ENCODE measurements at places on chromosomes 1 and 21. TPM values are rescaled to one million over a fixed set of nuclear protein-coding genes. Genes with fewer than 3 reads are reported as not detected.

CRYBG2 gene
- 2.3 TPM for total RNA-seq

ZNF683 gene
- total RNA-seq: 0.41 TPM

DNA sequence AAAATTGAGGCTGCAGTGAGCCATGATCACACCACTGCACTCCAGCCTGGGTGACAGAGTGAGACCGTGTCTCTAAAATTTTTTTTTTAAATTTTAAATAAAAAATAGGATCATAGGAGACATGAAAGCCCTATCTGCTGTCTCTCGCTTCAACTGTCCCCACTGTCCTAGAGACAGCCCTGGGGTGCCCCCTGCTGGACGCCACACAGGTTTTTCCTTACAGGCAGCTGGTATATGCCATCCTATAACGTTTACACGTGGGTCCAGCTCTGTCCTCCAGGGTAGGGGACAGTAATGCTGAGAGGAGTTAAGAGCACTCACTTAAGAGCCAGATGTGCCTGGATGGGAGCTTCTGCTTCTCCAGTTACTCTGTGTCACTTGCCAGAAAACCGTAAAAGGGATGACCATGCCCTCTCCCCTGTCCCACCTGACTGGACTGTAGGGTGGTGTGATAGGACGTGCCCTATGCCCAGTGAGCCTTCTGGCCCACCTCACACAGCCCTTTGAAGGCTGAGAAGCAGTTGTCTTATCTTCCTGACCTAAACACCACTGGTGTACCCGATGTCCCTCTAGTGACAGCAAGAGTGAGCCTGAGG lies 8.5 kb downstream of the FBXO2 start:
- no peak overlapping the region for H3K4me3 ChIP-seq
- H3K27ac ChIP-seq: no peak overlapping the region
- H3K27me3 ChIP-seq: no peaks in the 10 kb centered on the region
- no peaks in the 10 kb centered on the region for H3K4me1 ChIP-seq
- no peaks in the 10 kb centered on the region for H3K36me3 ChIP-seq

DNA sequence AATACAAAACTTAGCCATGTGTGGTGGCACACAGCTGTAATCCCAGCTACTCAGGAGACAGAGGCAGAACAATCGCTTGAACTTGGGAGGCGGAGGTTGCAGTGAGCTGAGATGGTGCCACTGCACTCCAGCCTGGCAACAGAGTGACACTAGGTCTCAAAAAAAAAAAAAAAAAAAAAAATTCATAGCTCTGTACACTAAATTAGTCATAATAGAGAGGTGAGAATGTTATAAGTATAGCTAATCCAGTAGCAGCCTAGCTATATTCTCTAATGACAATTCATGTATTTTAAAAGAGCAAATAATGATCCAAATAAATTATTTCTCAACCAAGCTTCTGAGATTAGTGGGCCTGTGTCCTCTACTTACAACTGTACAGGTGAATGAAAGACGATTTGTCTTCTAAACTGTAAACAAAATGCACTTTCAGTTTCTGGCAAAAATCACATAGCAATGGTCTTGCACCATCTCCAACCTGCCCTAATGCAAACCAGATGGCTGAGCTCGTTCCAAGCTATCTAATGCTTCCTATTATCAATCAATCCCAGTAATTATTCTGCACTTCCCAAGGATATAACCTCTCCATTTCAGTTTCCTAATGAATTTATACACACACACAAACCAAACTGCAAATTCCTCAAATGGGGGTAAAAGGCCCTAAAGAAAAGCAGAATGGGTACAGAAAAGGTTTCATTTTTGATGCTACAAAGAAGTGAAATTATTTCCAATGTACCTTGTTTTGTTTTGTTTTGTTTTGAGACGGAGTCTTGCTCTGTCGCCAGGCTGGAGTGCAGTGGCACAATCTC lies 56.5 kb downstream of the GATAD2B start:
- no peak overlapping the region for H3K4me3 ChIP-seq
- no peaks in the 10 kb centered on the region for H3K36me3 ChIP-seq
- no peaks in the 10 kb centered on the region for H3K27me3 ChIP-seq
- peaks cover 9% of the 10 kb centered on the region for H3K4me1 ChIP-seq

- no peak overlapping the region for H3K4me3 ChIP-seq
- DNase-seq: no peak
- H3K36me3 ChIP-seq: no peaks in the 10 kb centered on the region
- H3K4me1 ChIP-seq: no peaks in the 10 kb centered on the region
Measured at GRCh38 chr1:155218854-155219591, 10.5 kb downstream of the MTX1 start.

GRCh38 chr21:16033193-16033592 lies 303.4 kb downstream of the USP25 start:
- no peaks in the 10 kb centered on the region for H3K27me3 ChIP-seq
- no peaks in the 10 kb centered on the region for H3K36me3 ChIP-seq
- no peak overlapping the region for H3K4me3 ChIP-seq
- no peak for DNase-seq
- no peaks in the 10 kb centered on the region for H3K4me1 ChIP-seq
- H3K27ac ChIP-seq: no peak overlapping the region

DNA sequence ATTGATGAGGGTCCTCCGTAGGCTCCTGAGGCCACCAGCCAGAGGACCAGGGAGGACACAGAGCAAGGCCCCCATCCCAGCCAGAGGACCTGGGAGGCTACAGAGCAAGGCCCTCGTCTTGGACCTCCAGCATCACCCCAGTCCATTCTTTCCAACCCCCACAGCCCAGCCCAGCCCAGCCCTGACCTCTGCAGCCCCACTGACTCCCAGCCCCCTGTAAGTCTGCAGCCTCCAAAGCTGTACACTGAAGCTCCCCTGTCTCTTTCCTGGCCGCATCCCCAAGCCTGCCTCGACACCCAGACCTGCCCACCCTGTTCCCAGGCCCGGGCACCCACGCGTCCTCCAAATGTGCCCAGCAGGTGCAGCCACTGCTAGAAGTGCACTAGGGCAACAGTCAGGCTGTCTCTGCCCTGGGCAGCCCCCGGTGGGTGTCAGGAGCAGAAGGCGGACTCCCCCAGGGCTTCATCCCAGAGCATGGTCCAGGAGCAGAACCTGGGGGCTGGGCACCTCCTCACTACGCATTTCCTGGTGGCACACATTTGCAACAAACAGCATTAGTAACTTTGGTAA lies 2.1 kb downstream of the DVL1 start:
- no peaks in the 10 kb centered on the region for H3K36me3 ChIP-seq
- peaks cover 33% of the 10 kb centered on the region for H3K4me1 ChIP-seq
- peak overlapping the region; percentile 53 for H3K27ac ChIP-seq
- no peak for DNase-seq
- no peak overlapping the region for H3K4me3 ChIP-seq

S100B gene
- total RNA-seq: 2.3 TPM

- DNase-seq: no peak
- H3K4me3 ChIP-seq: no peak overlapping the region
- H3K27me3 ChIP-seq: no peaks in the 10 kb centered on the region
- H3K4me1 ChIP-seq: no peaks in the 10 kb centered on the region
- H3K36me3 ChIP-seq: no peaks in the 10 kb centered on the region
Measured at GRCh38 chr21:44618504-44618903, 6.6 kb downstream of the KRTAP10-8 start.

ELAPOR1 gene
- 1.7 TPM for total RNA-seq

RNASEL gene
- 10.8 TPM for total RNA-seq

DNA sequence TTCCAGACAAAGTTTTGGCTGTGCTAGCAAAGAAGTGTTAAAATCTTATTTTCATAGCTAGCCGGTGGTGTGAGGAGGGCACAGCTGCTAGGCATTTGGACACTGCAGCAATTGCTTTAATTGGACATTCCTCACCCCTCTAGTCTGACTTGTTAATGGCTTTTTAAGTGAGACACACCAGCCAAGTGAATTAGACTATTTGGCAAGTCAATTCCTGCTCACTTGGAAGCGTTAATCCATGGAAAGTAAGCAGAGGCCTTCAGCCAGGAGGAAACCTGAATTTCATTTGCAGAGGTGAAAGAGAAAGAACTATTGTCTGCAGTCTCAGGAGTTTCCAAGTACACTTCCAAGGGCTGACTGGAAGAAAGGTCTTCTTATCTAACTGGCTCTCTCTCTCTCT lies 175.7 kb downstream of the ST6GALNAC3 start:
- H3K4me3 ChIP-seq: no peak overlapping the region
- H3K36me3 ChIP-seq: no peaks in the 10 kb centered on the region
- no peaks in the 10 kb centered on the region for H3K4me1 ChIP-seq
- no peak for DNase-seq
- H3K27ac ChIP-seq: no peak overlapping the region

DNA sequence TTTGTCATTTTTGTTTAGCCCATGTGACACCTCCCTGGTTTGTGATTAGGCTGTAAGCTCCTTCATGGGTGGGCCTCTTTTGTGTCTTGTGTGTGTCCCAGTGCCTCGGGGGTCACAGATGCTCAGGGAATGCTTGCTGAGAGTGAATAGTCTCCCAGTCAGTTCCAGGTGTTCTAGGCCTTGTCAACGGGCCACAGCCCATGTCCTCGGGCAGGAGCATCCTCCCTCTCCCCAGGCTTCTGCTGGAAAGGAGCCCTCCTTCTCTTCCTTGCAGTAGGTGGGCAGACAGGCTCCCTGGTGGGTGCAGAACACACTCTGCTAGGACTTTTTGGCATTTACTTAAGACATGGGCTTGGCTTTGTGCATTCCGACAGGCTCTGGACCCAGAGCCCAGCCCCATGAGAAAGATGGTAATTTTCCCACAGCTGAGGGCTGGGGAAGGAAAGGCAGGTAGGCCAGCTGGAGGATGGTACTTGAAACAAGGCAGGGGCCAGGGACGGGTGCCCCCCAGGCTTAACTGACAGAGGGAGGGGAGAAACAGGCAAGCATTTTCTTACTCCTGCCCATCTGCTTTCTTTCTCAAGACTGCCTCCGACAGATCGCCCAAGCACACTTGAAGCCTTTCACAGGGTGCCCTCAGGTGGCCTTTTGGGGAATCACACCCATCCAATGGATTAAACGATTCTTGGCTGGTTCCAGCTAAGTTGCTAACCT lies 7.1 kb upstream of the CPLANE2 start:
- H3K4me3 ChIP-seq: no peak overlapping the region
- no peaks in the 10 kb centered on the region for H3K27me3 ChIP-seq
- H3K27ac ChIP-seq: peak overlapping the region; percentile 23
- DNase-seq: peak; percentile 76
- H3K36me3 ChIP-seq: no peaks in the 10 kb centered on the region

DIRAS3 gene
- 109 TPM for total RNA-seq

DNA sequence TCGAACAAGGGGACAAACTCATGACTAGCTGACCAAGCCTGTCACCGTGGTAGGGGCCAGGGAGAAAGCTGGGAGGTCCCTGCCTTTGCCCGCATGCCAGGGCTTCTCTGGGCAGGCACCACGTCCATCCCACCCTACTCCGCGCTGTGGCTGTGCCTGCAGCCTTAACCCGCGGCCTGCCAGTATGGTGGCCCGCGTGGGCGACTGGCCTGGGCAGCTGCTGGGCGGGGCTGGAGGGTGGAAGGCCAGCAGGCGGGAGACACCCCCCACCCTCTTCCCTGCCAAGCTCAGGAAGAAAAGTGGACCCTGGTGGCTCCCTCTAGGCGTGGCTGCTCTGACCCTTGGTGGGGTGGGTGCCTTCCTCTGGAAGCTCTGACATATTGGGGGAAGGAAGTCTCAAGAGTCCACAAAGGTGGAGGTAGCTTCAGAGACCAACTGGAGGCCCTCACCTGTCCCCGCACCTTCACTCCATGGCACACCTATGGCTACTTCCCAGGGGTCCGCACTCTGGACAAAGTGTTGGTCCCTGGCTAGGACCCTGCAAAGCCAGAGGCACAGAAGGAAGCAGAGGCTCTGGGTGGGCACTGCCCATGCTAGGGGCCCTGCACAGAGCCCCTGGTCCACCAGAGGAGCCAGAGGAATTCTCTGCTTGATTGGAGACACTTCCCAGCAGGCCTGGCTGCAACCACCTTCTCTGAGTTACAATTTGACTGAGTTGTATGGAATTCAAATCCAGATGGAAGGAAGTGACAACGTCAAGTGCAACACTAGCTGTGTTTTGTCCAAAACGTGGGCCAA lies 3.3 kb upstream of the SKI start:
- H3K27ac ChIP-seq: no peak overlapping the region
- no peaks in the 10 kb centered on the region for H3K36me3 ChIP-seq
- H3K27me3 ChIP-seq: no peaks in the 10 kb centered on the region
- H3K4me1 ChIP-seq: peaks cover 3% of the 10 kb centered on the region
- H3K4me3 ChIP-seq: no peak overlapping the region

S100A14 gene
- total RNA-seq: 2.9 TPM

ACTN2 gene
- total RNA-seq: 1.4 TPM

GRCh38 chr1:157249326-157249725 lies 111.1 kb upstream of the ETV3 start:
- DNase-seq: no peak
- no peaks in the 10 kb centered on the region for H3K27me3 ChIP-seq
- no peak overlapping the region for H3K27ac ChIP-seq
- no peaks in the 10 kb centered on the region for H3K4me1 ChIP-seq
- H3K4me3 ChIP-seq: no peak overlapping the region
- H3K36me3 ChIP-seq: no peaks in the 10 kb centered on the region

DNA sequence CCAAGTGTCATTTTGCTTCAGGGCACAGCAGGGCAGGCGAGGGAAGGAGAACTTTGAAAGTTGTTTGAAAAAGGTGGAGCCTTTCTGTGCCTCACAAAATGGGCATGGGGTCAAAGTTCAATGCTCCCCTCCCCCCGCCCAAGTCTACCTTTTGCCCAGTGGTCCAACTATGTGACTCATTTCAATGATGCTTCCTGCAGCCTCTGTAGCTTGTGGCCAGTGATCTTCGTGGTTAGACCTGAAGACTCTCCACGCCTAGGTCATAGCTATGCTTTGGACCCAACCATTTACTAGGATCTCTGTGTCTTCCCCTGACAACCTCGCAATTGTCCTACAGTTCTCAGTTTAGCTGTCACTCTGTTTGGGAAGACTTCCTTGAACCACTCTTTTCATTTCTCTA lies 280.3 kb upstream of the GJB5 start:
- H3K27ac ChIP-seq: no peak overlapping the region
- H3K27me3 ChIP-seq: no peaks in the 10 kb centered on the region
- no peaks in the 10 kb centered on the region for H3K4me1 ChIP-seq
- no peak for DNase-seq
- H3K4me3 ChIP-seq: no peak overlapping the region

DNA sequence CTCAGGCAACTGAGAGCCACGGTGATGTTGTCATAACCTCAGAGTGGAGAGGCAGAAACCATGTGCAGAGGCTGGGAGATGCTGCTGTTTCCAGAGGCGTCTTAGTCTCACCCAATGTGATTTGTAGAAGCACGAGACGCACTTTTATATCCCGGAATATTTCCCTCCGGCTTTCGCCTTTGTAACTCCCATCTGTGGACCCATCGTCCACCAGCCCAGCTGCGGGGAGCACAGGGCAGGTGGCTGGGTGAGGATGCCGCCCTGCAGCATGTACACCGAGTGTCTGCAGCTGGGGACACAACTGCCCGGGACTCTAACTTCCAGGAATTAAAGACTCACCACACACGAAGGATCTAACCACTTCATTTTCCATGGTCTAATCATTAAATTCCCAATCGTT lies 43.5 kb downstream of the UBASH3A start:
- H3K4me3 ChIP-seq: no peak overlapping the region
- H3K4me1 ChIP-seq: no peaks in the 10 kb centered on the region
- no peak for DNase-seq
- no peaks in the 10 kb centered on the region for H3K36me3 ChIP-seq

Measured in ovary (tissue), 10 donors.